ENCODE measurements at places on chromosomes 4 and X.
A peak's percentile ranks its signal among the peaks of the same experiment; 100 is the strongest.

- DNase-seq, result no peak
These were observed 243.3 kb downstream of the ARAP2 start for GRCh38 chr4:36000941-36001557.

DNA sequence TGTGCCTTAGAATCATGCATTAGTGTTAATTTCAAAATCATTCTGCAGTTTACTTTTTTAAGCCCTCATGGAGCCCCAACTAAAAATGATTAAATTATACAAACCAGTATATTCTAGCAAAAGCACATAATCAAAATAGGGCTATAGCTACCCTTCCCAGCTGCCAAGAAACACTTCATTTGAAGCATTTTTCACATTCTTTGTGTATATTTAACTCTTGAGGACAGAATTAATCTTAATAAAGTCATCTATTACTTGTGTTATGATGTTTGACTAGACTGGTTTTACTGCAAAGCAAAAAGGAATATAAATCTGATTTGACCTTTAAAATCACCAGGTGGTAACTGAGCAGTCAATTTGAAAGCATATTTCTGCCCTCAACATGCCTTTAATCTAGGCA lies 145.1 kb downstream of the PRDM5 start:
- no peak for DNase-seq

DNA sequence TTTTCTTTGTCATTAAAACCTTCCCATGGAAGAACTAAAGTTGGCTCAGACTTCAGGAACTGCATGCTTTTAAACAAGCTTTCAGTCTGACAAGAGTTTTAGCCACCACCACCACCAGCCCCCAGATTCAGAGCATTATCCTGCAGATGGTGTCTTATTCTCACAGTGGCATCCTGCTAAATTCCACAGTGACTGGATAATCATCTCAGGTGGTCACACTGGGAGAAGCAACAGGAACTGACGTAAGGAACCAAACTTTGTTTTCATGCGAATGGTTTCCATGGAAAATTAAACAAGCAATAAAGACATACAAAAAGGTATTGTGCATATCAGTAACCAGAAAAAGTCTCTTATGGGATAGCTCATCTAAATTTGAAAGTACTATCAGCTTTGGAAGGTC lies 370.7 kb downstream of the FBXW7 start:
- peak; percentile 4 for DNase-seq

GRCh38 chrX:31366041-31366440 lies 294.2 kb upstream of the FTHL17 start:
- DNase-seq, result no peak

GRCh38 chr4:186695392-186695791 lies 28.3 kb downstream of the FAT1 start:
- no peak for DNase-seq

DNA sequence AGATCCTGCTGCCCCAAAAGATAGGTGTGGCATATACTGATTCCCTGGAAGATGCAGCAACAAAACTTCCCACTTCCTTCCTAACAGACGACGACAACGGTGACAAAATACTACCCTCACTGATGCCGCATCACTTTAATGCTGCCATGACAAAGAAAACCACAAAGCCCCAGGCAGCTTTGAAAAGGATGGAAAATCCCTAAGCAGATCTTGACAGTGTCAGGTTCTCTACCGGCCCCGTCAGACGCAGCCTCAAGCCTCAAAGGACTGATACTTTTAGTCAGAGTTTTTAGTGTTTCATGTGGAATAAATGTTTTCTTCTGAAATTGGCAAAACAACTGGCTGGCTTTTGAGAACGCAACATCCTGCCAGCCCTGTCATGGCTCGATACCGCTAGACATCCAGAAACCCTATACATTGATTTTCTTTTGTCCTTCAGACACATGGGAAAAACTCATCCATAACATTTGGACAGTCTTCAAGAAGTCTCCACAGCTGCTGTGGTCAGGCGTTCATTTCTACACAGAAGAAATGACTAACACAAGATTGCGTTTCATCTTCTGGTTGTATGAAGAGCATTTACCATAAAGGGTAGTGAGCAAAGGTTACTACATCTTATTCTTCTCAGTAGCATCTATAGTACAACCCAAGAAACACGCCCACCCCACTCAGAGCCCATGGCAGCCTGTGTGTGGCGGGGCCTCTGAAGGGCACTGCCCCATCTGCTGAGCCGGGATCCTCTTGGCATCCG lies 60.1 kb downstream of the GATB start:
- DNase-seq, result no peak

DNA sequence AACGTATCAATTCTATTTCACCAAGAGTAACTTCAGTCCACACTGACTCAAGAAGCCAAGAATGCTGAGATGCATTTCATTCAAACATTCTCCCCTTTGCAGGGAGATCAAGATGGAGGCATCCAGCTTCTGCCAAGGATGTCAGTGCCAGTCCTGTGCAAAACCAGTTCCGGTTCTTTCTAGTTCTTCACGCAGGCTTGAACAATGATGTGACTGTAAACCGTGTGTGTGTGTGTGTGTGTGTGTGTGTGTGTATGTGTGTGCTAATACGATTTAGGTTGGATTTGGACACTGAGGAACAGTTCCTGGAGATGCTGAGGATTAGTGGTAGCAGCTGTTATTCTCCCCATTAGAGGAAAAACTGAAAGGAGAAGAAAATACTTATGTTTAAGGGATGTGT lies at the start of gene REELD1:
REELD1 (plus strand) TSS at position 301 of the 400 bp plus-strand sequence. CDS start 2,415 bp downstream, outside the sequence.
- DNase-seq, result no peak

DNA sequence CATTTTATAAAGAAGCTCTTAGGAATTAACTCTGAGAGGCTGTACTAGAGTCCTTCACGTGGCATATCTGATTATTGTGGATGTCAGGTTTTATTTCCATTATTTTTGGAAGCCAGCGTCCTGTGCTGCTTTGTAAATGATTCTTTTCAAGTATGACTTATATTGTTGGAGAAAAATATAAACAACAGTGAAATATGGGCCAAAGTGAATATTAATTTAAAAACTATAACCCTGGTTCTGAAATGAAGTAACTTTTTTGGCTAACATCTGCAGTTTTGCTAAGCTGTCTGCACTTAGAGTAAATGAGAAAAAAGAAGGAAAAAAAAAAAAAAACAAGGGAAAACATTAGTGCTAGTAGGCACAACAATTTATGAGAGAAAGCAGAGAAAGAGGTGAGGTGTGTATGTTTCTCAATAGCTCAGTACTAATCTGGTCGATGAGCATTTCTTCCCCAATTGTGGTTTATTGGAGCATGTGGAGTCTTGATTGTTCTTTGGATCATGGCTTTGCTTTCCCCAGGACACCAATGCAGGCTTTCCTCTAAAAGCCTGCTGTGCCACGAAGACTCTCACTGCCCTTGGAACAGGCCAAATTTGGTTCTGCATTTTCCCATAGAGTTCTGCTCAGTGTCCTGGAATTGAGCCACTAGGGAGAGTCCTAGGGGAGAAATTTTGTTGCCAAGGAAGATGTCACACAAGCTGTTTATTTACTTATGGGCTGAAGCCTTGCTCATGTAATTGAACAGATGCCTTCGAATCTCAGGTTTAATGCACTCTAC lies 273.3 kb downstream of the DKK2 start:
- DNase-seq, result peak; percentile 9

DNA sequence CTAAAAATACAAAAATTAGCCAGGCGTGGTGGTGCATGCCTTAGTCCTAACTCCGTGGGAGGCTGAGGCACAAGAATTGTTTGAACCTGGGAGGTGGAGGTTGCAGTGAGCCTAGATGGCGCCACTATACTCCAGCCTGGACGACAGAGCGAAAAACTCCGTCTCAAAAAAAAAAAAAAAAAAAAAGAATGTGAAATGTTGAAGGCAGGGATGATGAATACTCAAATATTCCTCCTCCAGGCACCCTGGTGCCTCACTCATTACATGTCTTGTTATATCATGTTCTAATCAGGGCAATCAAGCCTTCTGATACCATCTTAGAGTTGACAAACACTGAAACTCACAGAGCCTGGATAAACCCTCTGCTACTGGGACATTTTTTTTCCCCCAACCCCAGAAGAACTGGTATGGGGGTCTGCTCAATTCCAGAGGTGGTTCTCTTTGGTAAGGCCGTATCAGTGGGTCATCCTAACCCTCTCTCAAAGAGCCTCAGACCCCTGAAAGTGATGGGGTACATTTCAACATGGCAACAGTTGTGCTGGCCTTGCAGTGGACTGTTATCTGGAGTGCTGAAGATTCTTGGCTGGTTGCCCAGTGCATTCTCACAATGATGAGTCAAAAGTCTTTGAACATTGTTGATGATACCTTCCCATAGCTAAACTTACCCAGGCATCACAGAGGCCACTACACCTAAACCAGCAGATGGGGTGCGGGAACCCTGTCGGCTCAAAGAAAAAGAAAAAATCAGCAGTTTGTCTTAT lies 2.4 kb upstream of the SH3KBP1 start:
- DNase-seq, result peak; percentile 77

DNA sequence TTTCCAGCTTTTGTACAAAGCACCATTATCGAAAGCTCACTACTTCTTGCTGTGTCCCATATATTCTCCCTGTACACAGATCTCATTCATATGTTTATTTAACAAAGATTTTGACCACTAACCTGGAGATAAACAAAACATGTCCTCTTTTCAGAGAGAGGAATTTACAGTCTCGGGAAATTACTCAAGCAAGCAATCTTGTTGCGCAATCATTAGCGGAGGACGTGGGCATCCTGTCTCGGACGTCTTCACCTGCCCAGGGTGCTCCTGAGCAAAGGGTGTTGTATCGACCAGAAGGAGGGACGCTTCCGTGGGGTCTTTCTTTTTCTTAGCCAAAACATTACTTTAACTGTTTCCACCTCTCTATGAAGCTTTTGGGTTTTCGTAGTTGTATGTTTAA lies 66.5 kb upstream of the CLCN4 start:
- peak; percentile 42 for DNase-seq

GRCh38 chrX:154802947-154803346 lies 2.3 kb downstream of the MPP1 start:
- DNase-seq, result no peak

DNA sequence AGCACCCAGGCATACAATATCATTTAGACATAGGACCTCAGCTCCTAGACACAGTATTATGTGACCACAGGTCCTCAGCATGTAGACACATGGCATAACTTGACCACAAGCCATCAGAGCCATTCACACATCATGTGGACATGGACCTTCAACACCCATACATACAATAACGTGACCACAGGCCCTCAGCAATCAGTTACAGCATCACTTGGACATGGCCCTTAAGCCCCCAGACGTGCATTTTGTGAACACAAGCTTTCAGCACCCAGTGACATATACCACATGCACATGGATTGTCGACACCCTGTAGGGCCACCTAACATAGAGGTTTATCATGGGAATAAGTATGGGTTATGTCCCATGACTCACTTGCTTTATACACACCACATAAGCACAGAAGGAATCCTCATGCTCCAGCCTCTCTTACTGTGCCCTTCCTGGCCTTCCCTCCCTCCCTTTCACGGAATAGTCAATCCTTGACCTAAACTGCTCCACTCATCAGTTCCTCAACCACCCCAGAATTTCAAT lies 1.9 kb downstream of the TSPYL2 start:
- DNase-seq, result no peak

GRCh38 chr4:37389967-37390580 lies 145.5 kb downstream of the NWD2 start:
- DNase-seq, result peak; percentile 71

DNA sequence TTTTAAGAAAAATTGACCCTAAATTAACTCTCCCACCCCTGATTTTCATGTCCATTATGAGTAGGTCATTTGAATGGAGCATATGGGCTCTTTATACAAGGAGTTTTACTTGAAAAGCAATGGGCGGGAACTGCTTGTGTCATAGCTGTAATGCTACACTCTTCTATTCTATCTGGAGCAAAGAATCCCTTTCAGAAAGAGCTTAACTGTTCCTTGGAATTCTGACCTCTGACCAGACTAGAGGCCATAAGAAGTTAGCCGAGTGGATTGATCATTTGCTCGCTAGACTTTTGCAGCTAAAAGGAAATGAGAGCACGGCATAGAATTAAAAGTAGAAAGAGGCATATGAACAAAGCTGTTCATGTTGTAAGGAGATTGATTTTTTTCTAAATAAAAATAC lies 79.1 kb downstream of the DOCK11 start:
- DNase-seq, result no peak

DNA sequence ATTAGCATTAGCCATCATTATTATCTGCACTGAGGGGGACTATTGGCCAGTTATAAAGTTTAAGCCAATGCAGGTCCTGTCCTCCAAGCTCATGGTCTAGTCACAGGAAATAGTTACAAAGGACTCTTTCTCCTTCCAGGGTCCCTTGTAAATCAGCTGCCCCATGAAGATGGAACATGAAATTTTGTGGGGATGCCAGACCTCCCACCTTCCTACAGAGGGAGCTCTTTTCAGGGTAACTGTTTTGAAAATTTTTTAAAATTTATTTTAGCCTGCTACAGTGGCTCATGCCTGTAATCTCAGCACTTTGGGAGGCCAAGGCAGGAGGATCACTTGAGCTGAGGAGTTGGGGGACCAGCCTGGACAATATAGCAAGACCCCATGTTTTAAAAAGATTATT lies 124.4 kb upstream of the SLC34A2 start:
- DNase-seq, result peak; percentile 4

DNA sequence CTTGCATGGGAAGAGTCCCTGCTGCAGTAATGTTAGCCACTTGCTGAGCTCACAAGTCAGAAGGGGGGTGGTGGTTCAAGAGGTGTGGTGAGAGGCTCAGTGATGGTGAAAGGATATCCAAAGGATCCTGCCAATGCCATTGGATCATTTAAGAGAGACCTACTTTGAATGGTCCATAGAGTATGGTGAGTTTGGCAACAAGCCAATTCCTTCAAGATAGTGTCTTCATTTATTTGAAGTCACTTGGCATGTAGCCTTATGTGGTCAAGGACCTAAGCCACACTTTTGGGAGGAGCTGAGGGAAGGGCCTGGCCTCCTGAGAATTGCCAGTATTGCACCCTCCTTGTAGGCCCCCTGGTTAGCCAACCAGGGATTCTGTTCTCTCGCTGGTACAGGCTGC lies 87.9 kb downstream of the TSPAN7 start:
- no peak for DNase-seq

All from fibroblast of pulmonary artery (primary cell).